ENCODE measurements at places on chromosomes 5 and 9.

GRCh38 chr9:108442627-108443018, 413.2 kb downstream of the ACTL7B start:
- no peak for DNase-seq

- DNase-seq: peak; percentile 34
Observed at GRCh38 chr9:5851445-5851844, 18.5 kb upstream of the ERMP1 start.

DNA sequence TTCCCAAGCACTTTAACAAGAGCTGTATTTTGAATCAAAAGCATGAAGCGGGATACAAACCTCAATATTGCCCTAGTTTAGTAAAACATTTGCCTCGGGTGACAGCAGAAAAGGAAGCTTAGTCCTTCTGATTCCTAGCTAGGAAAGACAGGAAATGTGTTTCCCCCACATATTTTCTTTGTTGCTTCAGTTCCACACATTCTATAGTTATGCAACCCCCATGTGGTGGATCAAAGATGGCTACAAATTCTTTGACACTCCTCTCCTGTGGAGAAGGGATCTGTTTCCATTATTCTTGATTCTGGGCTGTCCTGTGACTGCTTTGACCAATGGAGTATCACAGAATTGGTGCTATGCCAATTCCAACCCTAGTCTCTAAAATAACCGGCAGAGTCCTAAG, 89.1 kb upstream of the SLC30A5 start:
- no peak for DNase-seq

DNA sequence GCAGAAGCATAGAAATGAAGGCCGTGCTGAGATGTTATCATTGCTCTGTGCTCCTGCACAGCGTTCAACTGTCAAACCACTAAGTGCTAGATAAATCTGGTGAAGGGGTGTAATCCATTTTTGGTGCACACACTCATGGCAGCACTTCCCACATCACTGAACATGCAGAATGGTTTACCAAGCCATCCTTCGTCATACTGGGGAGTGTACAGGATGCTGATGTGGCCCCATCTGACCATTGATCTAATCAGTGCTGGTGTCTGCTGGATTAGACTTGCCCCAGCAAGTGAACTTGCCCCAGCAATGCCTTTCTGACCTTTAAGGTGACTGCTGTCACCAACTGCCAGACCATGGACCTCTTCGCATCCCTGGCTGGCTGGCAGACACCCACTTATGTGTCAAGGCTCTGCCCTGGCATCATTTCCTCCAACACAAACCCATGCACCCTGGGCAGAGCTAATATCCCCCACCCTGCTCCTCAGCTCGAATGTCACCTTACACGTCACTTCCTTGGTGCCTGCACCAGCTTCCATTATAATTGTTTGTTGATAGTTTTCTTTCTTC, 4.2 kb upstream of the SEMA4D start:
- peak; percentile 71 for DNase-seq

- DNase-seq: peak; percentile 72
Observed at GRCh38 chr9:133619791-133620190, 10.6 kb upstream of the FAM163B start.

DNA sequence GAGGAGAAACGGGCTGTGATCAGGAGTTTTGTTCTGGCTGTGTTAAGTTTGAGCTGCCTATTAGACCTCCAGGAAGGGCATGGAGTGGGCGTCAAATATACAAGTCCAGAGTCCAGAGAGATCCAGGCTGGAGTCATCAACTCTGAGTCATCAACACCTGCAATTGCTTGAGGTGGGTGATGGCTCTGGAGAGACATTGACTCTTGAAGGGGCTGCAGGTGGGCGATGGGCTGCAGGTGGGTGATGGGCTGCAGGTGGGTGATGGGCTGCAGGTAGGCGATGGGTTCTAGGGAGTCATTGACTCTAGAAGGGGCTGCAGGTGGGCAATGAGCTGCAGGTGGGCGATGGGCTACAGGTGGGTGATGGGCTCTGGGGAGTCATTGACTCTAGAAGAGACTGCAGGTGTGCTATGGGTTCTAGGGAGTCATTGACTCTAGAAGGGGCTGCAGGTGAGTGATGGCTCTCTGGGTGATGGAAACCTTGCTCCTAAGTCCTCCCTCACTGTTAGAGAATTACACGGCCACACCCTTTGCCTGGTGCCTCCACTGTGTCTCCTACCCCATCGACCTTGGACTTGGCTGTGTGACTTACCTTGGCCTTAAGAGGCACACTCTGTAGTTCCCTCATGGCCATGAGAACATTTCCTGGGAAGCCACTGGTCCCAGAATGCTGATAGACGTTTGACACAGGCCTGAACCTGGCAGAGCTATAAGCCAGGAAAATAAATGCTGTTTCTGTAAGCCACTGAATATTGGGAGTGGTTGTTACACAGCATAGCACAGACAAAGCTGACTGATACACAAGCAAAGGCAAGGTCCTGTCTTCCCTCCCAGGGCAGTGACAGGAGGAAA, 10.4 kb upstream of the FIBCD1 start:
- no peak for DNase-seq

GRCh38 chr9:108634204-108634603, 221.6 kb downstream of the ACTL7B start:
- no peak for DNase-seq

GRCh38 chr5:4098226-4098625, 502.6 kb downstream of the IRX1 start:
- no peak for DNase-seq

- DNase-seq: no peak
Observed at GRCh38 chr9:126880947-126881332, 20.5 kb downstream of the ZBTB34 start.

GRCh38 chr9:136416427-136416826, 6.0 kb downstream of the PMPCA start:
- no peak for DNase-seq

GRCh38 chr5:38404667-38405276, 146.4 kb downstream of the EGFLAM start:
- no peak for DNase-seq

DNA sequence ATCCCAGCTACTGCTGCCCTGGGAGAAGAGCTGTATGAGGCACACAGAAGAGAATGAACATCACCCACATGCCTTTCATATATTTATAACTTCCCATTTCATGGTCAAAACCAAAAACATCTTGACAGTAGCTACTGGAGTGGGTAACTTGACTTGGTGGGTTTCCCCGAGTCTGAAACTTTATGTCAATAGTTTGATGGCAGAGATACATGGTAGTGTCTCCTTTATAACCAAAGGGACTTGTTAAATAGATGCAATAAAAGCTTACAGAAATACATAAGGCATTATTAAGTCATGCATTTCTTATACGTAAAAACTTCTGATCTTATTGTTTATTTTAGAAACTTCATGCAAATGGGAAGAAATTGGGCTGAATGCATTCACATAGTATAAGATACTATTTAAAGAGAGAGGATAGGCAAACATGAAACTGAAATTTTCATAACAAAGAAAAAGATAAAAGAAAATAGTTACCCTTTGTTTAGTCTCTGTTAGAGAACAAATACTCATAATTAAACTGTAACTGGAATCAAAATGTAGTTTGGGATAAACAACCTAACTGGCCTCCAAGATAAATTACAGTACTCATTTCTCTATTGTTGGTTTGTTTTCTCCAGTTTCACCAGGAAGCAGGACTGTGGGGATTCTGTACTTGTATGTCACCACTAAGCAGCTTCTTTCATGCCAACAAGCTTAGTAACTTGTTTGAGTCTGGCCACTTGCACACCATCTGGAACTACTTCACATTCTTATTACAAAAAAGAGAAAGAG, 459.3 kb upstream of the MEF2C start:
- no peak for DNase-seq

- DNase-seq: no peak
Observed at GRCh38 chr9:134522502-134522848, 119.1 kb upstream of the COL5A1 start.

DNA sequence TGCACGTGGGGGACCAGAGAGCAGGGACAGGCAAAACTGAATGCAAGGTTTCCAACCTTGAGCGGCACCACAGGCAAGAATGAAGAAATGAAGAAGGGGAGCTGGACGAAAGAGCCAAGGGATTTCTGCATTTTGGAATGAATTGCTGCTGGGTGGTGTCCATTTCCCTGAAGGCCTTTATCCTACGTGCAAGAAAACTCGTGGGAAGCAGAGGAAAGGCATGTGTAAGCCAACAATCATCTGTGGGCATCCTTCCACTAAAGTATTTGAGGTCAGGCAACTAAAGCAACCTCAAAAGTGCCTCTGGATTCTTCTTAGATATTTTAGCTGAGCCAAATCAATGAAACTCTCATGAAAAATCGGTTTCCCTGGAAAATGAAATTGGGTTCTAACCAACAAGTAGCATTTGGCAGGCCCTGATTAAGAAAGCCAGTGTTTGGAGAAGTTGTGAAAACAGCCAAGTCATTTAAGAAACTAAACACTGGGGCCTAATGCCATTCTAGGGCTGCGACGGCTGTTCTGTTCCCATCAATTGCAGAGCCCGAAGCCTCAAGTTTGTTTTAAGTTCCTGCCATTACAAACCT, 4.7 kb upstream of the TGFBI start:
- no peak for DNase-seq

DNA sequence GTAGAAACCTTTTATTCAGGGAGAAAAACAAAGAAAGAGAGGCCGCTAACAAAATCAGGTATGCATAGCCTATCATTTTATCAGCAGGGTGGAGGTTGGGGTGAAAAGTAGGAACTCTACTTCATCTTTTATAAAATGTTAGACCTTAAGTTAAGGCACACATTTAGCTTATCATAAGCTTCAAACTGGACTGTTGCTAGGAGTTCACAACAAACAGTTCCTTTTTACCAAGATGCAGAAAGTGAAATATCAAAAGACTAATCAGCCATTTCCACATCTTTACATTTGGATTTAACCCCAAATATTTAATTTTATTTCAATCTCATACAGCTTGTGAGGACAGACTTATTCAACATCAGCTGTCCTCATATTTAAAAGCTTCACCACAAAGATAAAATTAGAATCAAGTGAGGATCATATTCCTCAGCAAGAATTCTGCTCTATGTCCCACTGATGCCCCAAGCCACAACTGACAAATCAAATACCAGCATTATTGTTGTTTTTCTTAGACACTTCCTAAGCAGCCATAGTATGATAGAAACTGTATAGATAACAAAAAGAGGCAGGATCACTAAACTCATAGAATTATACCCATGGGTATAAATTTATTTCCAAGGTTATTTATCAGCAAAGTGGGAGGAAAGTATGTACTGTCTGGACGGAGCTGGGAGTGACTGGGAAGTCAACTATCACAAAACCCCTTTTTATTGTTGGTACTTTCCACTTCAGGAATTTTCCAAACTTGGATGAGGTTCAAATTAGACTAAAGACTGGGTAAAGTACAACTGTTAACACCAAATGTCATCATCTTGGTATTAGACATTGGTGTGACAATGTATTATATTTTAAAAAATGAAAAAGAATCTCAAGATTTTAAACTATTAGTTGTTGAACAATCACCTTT, 29.9 kb upstream of the MYOT start:
- no peak for DNase-seq

- no peak for DNase-seq
Observed at GRCh38 chr5:4068171-4068570, 472.5 kb downstream of the IRX1 start.

- DNase-seq: no peak
Observed at GRCh38 chr9:8778356-8778755, 978.8 kb upstream of the DMAC1 start.

DNA sequence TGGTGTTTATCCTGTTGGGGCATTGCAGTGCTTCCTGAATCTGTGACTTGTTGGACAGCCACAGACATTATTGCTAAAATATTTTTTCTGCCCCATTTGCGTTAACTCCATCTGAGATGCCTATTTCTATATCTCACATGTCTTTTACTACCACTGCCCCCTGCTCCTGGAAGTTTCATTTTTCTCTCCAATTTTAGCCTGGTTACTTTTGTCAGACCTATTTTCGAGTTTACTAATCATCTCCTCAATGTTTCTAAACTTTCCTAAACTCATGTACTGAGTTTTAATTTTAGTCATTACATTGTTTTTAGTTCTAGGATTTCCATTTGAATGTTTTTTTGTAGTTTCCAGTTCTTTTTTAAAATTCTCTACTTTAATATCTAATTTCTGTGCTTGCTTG, 17.6 kb downstream of the HAPLN1 start:
- no peak for DNase-seq

DNA sequence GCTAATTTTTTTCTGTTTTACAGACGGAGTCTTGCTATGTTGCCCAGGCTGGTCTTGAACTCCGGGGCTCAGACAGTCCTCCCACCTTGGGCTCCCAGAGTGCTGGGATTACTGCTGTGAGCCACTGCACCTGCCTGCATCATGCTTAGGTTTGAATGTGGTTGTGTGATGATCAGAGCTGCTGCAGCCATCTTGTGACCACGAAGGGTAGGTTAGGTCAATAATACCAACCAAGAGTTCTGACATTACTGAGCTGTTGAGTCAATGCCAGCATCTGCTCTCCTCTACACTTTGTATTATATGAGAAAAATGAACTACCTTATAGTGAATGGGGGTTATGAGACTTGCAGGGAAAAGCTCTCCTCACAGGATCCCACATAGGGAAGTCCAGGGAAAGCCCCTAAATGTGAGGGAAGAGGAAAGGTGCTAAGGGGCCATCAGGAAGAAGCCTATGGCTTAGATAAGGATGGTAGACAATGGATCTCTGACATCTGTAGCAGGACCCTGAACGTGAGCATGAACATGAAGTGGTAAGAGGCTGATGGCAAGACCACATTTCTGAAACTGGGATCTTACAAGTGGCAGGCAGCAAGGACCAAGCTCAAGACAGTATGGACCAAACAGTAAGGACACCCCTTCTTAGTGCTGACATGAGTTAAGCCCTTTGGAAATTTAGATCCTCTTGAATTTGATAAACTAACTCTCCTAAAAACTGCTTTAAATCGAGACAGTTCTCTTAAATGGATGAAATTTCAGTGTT, 75.7 kb upstream of the ZNF169 start:
- DNase-seq: no peak

DNA sequence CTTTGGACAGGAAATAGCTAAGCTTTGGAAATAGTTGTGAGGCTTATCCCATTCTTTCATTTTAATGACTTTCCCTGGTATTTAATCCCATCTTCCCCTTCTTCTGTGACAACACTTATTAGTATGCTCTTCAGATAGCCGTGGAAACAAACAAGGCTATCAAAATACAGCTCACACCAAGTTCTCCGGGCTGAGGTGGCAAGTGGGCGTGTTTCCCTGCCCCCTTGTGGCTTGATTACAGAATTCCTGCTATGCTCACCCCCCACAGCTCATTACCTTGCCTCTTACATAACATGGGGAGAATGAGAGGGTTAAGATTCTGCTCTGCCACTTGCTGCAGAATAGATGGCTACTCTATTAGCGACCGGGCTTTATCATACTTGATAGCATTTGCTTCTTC, 437.1 kb upstream of the TLE4 start:
- no peak for DNase-seq

DNA sequence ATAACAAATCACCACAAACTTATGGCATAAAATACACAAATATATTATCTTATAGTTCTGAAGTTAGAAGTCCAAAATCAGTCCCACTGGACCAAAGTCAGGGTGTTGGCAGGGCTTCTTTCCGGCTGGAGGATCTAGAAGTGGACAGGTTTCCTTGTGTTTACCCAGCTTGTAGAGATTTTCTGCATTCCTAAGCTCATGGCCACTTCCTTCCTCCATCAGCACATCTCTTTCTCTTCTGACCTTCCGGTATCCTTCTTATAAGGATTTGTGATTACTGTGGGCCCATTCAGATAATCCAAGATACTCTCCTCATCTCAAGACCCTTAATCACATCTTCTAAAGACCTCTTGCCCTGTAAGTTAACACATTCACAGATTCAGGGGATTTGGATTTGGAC, 97.6 kb downstream of the RAB3C start:
- DNase-seq: no peak

All from CD4-positive, alpha-beta T cell treated with Interferon alpha-2 for 1 hour (primary cell).